ENCODE measurements at places on chromosomes 4 and X. TPM values are rescaled to one million over a fixed set of nuclear protein-coding genes. Genes with fewer than 3 reads are reported as not detected.

Gene NAP1L3
- total RNA-seq = 8.3 TPM

Gene TMSB15C
- total RNA-seq = 1.3 TPM

Gene RAB9B
- total RNA-seq = 0.91 TPM

Gene NSUN7
- total RNA-seq = not detected

Gene VCX
- total RNA-seq = not detected

Gene UVSSA
- total RNA-seq = 9.4 TPM

Gene RHOXF1
- total RNA-seq = not detected

Gene SLC6A8
- 56.2 TPM for total RNA-seq

Gene GSTCD
- 9.4 TPM for total RNA-seq

Gene POU3F4
- total RNA-seq = not detected

Gene MMRN1
- 1.4 TPM for total RNA-seq

Gene JAKMIP1
- total RNA-seq = not detected

Gene KDR
- 13.3 TPM for total RNA-seq

Gene PAGE4
- total RNA-seq = not detected

Gene SPANXA1
- not detected for total RNA-seq

Gene REELD1
- not detected for total RNA-seq

Gene TMPRSS11D
- not detected for total RNA-seq

Gene TBC1D8B
- total RNA-seq = 32.2 TPM

Gene ADH6
- not detected for total RNA-seq

Gene RTL5
- total RNA-seq = 5.3 TPM

Gene KLB
- 0.07 TPM for total RNA-seq

Gene CHRNA9
- total RNA-seq = not detected

Gene CXorf51B
- total RNA-seq = not detected

Gene ZCCHC12
- total RNA-seq = not detected

Gene TMEM156
- total RNA-seq = not detected

Gene FAT1
- 538 TPM for total RNA-seq

Gene LRP2BP
- total RNA-seq = 0.76 TPM

Gene TEC
- 0.20 TPM for total RNA-seq

Gene APLN
- total RNA-seq = 15.6 TPM

Gene TLR10
- not detected for total RNA-seq

Gene PABPC1L2B
- total RNA-seq = not detected

Gene RASL11B
- total RNA-seq = 0.20 TPM

Gene LRRC66
- 0.91 TPM for total RNA-seq

Measured in smooth muscle cell of the pulmonary artery (primary cell).